ENCODE measurements at places on chromosomes 1 and 21.

- DNase-seq: no peak
Observed at GRCh38 chr1:76901158-76901767, 34.0 kb downstream of the ST6GALNAC5 start.

DNA sequence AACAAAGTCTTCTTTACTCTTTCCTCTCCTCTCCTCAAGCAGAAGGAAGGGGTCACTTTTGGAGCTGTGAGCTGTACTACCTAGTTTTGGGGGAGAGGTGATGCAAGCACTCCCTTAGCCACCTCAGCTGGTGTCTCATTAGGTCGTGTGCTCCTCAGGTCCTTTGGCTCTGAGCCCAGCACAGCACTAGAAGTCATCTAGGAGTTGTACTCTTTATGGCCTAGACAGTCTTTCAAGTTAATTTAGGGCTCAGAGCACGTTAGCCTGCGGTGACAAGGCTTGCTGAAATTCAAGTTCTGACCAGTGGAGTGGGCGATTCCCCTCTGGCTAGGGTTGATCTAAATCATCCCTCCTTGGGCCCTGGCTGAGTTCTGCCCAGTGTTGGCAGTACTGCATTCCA lies 48.0 kb upstream of the WDR26 start:
- no peak for DNase-seq

DNA sequence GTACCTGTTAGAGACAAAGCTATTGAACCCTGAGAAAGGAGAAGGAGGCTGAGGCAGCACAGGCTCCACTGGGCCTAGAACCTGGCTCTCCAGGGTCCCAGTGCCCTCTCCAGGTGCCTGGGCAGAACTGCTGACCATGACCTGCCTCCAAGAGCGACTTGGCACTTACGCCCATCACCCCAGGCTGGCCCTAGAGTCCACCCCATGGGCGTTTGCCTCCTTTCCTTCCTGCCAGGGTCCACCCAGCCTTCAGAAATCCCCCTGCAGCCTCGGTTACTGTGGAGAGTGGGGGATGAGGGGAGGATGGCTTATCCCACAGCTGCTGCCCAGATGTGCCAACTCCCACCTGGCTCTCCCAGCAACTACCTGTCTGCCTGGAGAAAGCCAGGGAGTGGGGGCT lies 14.7 kb upstream of the C1QA start:
- DNase-seq: no peak

GRCh38 chr1:162006081-162006480 lies 17.6 kb downstream of the OLFML2B start:
- DNase-seq: no peak

DNA sequence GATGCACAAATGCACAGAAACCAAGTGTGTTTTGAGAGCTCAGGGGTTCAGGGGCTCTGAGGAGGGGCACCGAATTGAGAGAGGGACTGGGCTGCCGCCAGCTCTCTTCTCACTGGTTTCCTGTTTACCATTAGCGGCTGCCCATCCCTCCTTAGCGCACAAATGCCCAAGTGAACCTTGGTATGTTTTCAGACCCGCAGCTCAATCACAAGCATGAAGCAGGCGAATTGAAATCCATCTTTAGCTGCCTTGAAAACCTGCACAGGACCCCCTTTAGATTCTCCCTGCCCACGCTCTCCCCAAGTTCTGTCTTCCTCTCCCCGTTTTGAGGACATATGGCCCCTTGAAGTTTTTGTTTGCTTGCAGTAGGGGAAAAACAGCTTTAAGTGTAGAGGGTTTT lies 61.1 kb upstream of the ACOT11 start:
- no peak for DNase-seq

- DNase-seq: no peak
Observed at GRCh38 chr1:156582388-156583017, 3.0 kb downstream of the TTC24 start.

DNA sequence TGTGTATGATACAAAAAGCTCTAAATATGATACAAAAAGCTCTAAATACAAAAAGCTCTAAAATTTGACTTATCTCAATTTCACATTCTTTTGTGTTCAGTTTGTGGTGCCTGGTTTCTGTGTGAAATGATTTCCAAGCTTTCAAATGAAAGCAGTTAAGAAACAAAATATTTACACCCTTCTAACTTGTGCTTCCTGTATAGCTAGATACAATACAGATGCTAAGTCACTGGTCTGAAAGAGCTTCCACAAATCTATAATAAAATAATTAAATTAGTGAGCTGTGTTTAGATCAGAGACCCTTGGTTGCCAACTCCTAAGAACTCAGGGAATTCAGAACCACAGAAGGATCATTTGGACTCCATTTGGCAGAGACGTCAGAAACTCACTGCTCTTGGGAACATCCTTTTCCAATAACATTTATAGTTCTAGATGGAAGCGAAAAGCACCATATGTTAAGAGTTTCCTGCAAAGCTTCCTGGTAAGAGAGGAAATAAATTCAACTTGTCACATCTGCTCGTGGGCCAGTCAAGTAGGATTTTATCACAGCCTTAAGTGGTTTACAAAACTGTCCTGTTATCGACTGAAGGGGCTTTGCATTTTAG lies 1079.1 kb downstream of the ADGRL2 start:
- no peak for DNase-seq

DNA sequence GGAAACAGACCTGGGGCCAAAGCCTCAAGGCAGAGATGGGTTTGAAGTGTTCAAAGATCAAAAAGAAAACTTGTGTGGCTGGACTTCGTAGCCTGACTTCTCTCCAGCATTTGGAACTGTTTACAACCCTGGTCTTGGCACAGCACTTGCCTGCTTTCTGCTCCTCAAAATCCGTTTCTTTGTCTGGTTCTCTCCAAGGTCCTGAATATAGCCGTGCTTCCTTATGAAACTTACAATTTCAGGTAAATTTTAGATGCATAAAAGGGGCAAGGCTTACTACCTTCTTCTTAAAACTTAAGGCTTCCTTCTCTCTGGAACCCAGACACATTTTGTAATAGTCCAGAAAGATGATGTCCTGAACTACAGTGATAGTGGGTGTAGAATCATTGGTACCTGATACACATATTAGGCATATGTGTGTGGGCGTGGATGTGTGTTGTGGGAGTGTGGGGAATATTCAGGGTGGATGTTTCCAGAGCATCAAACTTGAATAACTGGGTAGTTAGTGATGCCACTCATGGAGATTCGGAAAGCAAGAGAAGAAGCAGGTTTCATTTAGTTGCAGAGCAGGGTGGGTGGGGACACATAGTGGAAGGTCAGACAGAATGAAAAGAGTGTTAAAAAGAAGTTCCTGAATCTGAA lies 26.4 kb upstream of the FAM78B start:
- no peak for DNase-seq

GRCh38 chr1:243213045-243213787 lies 41.9 kb downstream of the CEP170 start:
- DNase-seq: no peak

Data from activated CD8-positive, alpha-beta memory T cell treated with anti-CD3 and anti-CD28 coated beads for 1 hour (primary cell).